Stimulated activated naive CD8-positive, alpha-beta T cell treated with anti-CD3 and anti-CD28 coated beads, Interleukin-15, Interleukin-2, amounts not matched to agents 100 U/mL and 50 U/mL, for 24 hours (primary cell): ENCODE measurements at places on chromosomes 4 and X.
A peak's percentile ranks its signal among the peaks of the same experiment; 100 is the strongest.

- no peak for DNase-seq
Measured at GRCh38 chrX:73448379-73448778, 1.5 kb downstream of the CDX4 start.

DNA sequence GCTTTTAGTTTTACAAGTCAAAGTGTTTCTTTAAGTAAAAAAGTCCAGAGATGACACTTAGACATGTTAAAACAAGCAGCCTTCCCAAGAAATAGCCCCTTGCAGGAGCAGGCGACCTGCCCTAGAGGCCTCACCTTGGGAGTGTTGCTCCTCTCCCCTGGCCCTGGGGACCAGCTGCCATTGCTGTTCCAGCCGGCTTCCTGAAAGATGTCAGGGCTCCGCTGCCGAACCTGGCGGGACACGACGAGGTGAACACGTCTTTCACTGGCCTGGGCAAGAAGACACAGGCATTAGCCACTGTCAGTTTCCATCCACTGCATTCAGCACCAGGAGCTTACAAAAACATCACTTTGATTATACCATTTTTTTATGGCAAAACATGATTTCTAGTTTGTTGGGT lies 104.1 kb downstream of the FIP1L1 start:
- DNase-seq = no peak

GRCh38 chr4:149166876-149167275 lies 648.8 kb downstream of the IQCM start:
- no peak for DNase-seq

GRCh38 chr4:165288639-165289422 lies 38.6 kb upstream of the MSMO1 start:
- DNase-seq = no peak

- no peak for DNase-seq
Measured at GRCh38 chr4:22676063-22676462, 16.7 kb upstream of the GBA3 start.

GRCh38 chr4:3043282-3044020 lies 30.9 kb downstream of the HTT-AS start:
- no peak for DNase-seq

GRCh38 chr4:76002176-76002575 lies 5.1 kb downstream of the CXCL9 start:
- DNase-seq = no peak

- no peak for DNase-seq
Measured at GRCh38 chr4:136939781-136940180, 592.5 kb downstream of the PCDH18 start.

GRCh38 chr4:25953740-25954139 lies 39.7 kb downstream of the SMIM20 start:
- DNase-seq = no peak

GRCh38 chr4:26321373-26322221 lies 783 bp downstream of the RBPJ start:
- DNase-seq = peak; percentile 38

GRCh38 chr4:154332681-154333421 lies 158.7 kb downstream of the DCHS2 start:
- DNase-seq = peak; percentile 60

GRCh38 chr4:61545902-61546480 lies 345.9 kb downstream of the ADGRL3 start:
- DNase-seq = no peak

GRCh38 chrX:65582450-65583082 lies 48.0 kb upstream of the LAS1L start:
- DNase-seq = no peak

- DNase-seq = no peak
Measured at GRCh38 chrX:14902537-14902936, 29.3 kb downstream of the MOSPD2 start.

- DNase-seq = no peak
Measured at GRCh38 chr4:82893942-82894341, 3.0 kb upstream of the SEC31A start.

DNA sequence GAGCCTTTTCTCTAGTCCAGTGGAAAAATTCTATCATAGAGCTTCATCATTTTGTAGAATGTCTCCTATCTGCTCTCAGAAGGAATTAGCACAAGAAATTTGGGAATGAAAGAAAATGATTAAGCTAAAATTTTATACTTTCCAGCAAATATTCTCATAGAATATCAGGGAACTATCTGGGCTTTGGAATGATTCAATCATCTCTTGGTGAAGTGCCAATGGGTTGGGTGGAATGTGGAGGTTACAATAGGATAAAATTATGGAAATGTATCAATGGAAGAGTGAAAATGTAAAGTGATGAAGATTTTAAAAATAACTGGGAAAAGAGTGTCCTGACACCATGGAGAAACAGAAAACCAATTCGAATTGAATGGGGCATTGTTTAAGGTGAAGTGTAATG lies 119.0 kb upstream of the MID1 start:
- no peak for DNase-seq

- no peak for DNase-seq
Measured at GRCh38 chrX:153969904-153970356, 1.7 kb downstream of the HCFC1 start.

DNA sequence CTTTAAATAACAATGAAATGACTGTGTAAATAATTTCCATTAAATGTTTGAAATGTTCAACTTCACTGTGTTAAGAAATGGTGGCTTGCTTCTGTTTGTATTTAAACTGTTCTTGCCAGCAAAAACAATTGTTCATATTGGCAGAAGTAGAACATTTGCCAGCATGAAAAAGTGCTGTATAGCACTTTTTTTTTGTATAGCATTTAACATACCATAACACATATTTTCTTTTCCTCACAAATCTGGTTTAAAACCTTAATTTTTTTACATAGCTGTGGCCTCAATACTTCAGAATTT lies 94.1 kb downstream of the COX18 start:
- DNase-seq = no peak
